ENCODE measurements at places on chromosomes 3 and 15. TPM values are rescaled to one million over a fixed set of nuclear protein-coding genes. Genes with fewer than 3 reads are reported as not detected.

Gene CYP1A2
- total RNA-seq, result not detected

Gene KY
- total RNA-seq, result not detected

Gene BSN
- total RNA-seq, result under 0.01 TPM

DNA sequence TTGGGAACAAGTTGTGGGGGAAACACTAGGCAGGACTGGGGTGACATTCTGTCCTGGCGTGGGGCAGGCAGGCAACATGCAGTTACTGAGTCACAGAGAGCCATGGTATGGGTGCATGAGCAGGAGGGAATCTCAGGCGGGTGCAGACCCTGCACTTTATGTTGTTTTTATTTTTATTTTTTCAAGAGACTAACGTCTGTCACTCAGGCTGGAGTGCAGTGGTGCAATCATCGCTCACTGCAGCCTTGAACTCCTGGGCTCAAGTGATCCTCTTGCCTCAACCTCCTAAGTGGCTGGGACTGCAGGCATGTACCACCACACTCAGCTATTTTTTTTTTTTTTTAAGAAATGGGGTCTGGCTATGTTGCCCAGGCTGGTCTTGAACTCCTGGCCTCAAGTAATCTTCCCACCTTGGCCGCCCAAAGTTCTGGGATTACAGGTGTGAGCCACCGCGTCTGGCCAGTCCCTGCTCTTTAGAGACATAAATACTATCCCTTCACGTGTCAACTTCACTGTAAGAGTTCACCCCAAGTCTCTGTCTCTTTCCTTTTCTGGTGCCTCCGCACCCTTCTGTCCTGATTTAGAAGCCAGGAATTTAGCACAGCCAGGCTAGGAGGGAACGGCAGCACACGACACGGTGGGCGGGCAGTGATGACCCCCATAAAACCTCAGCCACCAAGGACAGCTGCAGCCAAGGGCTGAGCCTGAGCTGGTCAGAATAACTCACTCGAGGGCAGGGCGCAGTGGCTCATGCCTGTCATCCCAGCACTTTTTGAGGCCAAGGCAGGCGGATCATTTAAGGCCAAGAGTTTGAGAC is 72.8 kb upstream of the IQSEC1 start:
- DNase-seq, result no peak

- DNase-seq, result no peak
Observed at GRCh38 chr3:154656486-154656885, 226.5 kb upstream of the GPR149 start.

- no peak for DNase-seq
Observed at GRCh38 chr15:77027697-77028450, 32.9 kb downstream of the PSTPIP1 start.

DNA sequence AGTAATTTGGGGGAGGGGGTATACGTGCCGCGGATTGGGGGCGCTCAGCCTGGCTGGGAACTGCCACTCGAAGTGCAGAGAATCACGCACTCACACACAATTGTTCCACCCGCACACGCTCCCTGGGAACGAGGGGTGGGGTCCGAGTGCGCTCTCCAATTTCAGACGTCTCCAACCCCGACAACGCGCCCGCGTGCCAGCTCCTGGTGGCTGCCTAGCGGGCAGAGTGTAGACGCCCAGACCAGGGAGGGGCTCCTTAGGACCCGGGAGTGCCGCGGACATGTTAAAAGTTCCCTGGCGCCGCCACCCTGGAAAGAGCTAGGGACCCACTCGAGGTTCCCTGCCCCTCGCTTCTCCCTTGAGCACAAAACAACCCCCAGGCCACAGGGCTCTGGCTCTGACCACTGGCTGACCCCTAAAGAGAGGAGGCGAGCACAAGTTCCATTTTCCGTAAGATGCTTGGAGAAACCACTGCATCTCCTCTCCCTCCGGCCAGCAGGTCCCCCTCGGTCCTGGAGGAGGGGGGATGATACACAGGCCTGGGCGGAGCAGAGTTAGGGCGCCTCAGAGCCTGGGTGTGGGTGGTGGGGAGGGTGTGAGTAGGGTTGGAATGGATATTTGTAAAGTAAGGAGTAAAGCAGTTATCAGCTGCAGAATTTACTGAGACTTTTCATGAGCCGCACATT is 894 bp upstream of the ANKRD63 start:
- DNase-seq, result no peak
